Head of caudate nucleus (tissue), 42 donors: ENCODE measurements at places on chromosomes 11 and 22.

GRCh38 chr11:11027288-11027687 is 169.4 kb upstream of the ZBED5 start:
- DNase-seq, result no peak

GRCh38 chr11:112352907-112353306 is 92.2 kb upstream of the PLET1 start:
- DNase-seq, result no peak

GRCh38 chr11:61133956-61134662 is 27.1 kb downstream of the VPS37C start:
- no peak for DNase-seq

DNA sequence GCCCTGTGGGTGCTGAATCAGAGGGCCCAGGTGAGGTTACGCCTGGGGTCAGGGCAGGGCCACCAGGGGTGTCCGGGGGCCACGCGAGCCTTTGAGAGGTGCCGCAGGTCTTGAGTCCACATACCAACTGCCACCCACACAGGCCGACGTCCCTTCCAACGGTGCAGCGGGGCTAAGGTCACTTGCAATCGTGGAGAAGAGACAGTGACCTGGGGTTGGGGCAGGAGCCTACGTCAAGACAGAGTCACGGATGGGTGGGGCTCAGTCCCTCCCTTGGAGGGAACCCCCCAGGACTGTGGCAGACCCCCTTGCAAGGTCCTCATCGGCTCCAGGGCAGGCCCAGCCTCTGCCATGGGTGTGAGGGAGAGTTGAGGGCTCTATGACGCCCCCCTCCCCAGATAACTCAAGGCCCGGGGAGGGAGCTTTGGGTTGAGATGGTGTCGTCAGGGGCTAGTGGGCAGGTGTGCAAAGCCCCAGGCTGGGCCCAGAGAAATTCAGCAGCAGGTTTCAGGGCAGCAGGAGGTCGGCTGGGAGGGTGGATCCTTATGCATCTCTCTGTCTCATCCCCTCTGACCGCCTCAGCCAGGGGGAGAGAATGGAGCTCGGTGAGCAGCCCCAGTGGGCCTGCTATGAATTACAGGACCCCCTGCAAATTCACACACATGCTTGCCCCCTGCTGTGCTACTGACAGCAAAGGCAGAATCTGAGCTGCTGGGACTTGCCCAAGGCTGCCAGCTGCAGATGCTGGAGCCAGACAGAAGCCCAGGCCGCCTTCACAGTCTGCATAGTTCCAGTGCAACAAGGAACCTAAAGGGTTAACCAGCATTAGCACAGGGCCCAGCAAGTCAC is 60.0 kb downstream of the MYEOV start:
- DNase-seq, result peak; percentile 4

GRCh38 chr11:66688561-66689534 is 11.2 kb upstream of the RBM4B start:
- no peak for DNase-seq

GRCh38 chr22:29090039-29090438 is 17.2 kb downstream of the KREMEN1 start:
- DNase-seq, result no peak

DNA sequence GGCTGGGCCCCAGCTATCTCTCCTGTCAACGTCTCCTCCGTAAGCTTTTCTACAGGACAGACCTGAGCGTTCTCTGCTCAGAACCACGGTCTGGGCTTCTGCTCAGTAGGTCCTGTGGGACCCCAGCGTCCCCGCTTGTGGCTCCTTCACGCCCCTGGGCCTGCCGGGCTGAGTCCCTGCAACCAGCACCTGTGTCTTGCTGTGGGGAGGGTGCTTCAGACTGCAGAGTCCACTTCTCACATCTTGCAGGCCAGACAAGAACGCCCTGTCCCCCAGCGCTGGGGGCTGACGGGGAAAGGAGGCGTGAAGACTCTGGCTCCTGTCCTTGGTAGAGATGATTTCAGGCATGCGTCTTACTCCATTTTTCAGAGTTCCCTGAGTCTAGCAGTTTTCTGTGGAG is 1480.8 kb downstream of the BRD1 start:
- DNase-seq, result no peak

DNA sequence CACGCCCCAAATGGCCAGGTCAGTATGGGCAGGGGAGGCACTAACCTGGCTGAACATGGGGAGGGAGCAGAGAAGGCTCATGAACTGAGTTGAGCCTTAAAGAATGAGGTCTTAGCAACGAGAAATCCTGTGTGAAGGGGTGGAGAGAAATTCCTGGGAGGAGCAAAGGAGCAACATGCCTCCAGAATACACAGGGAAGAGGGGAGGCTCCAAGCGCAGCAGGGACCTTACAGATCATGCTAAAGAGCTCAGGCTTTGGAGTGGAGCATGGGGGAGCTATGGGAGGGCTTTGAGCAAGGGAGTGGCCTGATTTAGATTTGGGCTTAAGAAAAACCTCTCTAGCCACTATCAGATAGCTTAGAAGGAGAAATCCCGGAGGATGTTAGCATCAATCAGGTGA is 88.1 kb downstream of the MN1 start:
- no peak for DNase-seq

GRCh38 chr22:47654922-47655491 is 892.6 kb downstream of the TBC1D22A start:
- no peak for DNase-seq

GRCh38 chr22:39148026-39148726 is 4.3 kb downstream of the CBX7 start:
- no peak for DNase-seq

DNA sequence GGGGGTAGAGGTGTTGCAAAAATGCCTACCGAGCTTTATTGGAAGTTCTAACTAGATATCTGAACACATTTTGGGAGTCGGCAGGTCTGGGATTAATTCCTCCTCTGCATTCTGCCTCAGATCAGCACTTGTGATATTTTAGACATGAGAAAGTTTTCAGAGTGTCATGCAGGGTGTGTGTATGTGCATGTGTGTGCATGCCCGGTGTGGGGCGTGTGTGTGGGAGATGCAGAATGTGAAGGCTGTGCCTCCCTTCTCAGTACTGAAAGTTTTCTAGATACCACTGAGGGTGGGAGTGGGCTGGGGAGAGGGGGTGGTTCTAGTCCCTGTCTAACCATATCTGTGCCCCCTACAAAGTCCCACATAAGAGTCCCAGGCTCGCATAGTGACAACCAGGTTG is 180.0 kb upstream of the NTM start:
- DNase-seq, result peak; percentile 32

GRCh38 chr11:89159974-89160373 is 17.7 kb upstream of the TYR start:
- no peak for DNase-seq

DNA sequence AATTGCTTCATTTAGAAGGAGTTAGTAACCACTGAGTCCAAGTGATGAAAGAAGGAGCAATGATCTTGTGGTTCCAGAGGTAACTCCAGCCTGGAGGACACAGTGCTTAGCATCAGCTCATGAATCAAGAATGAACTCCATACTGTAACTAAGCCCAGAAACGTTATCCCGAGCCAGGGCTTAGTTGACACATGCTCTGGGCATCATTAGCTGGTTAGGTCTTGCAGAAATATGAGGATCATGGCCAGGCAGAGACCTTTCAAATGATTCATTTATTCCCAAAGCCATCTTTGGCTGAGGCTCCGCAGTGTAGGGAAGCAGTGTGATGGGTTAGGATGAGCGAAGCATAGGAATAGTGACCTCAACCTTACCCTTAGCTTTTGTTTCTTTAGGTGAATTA is 277.4 kb downstream of the FAM76B start:
- DNase-seq, result no peak

- no peak for DNase-seq
Measured at GRCh38 chr22:36110306-36110881, 50.2 kb downstream of the APOL3 start.

- no peak for DNase-seq
Measured at GRCh38 chr11:104873252-104873651, 25.0 kb downstream of the CASP12 start.

DNA sequence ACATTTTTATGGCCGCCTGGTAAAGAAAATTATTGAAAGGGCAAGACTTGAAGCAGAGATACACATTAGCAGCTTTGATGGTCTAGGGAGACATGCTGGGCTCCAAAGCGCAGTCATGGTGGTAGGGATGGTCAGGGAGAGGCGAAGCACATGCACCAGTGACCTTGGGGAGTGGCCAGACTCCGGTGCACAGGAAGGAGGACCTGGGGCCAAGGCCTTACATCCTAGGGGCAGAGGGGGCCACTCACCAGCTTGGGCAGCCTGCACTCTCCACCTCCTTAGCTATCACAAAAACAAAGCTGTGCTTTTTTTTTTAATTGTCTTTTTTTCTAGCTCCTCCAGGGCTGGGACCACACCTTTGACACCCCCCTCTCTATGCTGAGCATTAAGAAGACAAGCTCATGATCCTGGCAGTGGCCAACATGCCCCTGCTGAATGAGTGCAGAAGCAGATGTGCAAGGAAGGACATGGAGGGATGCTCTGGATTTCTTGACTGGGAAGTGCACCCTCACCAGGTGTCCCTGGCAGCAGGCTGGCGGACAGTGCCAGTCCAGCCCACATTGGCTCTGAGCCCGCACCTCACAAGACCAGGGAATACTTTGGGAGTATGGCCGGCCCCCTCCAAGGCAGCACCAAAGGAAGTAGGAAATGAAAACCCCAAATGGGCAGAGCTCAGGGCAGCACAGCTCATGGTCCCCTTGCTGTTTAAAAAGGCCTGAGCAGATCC is 619.9 kb downstream of the TBC1D22A start:
- DNase-seq, result no peak

DNA sequence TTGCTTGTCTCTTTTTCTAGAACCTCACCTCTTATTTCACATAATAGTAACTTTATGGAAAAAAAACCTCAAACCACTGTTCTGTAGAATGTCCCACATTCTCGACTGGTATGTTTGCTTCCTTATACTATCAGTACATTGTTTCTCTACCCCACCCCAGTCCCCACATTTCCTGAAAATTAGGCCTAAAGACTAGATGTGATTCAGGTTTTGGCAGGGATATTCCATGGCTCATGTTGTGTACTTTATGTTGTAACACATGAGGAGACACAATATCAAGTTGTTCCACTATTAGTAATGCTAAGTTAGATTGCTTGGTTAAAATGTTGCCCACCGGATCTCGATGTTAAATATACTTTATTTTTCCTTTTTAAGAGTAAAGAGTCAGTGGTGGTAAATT is 34.7 kb downstream of the DDIAS start:
- no peak for DNase-seq

DNA sequence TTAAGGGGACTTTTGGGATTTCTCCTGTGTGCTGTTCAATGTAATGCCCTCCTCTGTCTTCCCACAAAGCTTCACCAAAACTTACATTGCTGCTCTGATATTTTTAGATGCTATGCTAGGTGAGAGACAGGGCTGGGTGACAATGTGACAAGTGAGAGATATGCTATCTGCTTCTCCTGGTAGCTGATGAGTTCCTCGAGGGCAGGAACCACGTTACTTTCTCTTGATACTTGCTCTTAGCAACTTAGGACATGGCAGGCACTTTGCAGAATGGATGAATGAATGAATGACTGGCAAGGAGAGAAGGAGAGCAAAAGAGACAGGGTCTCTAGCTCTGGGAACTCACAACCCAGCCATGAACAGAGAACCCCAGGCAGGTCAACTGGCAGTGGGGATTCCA is 115.4 kb downstream of the C11orf58 start:
- DNase-seq, result no peak

DNA sequence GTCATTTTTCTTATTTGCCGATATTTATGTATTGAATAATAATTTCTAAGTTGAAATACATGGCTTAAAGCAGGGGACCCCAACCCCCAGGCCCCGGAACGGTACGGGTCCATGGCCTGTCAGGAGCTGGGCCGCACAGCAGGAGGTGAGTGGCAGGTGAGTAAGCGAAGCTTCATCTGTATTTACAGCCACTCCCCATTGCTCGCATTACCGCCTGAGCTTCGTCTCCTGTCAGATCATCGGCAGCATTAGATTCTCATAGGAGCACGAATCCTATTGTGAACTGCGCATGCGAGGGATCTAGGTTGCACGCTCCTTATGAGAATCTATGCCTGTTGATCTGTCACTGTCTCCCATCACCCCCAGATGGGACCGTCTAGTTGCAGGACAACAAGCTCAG is 4.5 kb downstream of the ZMAT5 start:
- no peak for DNase-seq

DNA sequence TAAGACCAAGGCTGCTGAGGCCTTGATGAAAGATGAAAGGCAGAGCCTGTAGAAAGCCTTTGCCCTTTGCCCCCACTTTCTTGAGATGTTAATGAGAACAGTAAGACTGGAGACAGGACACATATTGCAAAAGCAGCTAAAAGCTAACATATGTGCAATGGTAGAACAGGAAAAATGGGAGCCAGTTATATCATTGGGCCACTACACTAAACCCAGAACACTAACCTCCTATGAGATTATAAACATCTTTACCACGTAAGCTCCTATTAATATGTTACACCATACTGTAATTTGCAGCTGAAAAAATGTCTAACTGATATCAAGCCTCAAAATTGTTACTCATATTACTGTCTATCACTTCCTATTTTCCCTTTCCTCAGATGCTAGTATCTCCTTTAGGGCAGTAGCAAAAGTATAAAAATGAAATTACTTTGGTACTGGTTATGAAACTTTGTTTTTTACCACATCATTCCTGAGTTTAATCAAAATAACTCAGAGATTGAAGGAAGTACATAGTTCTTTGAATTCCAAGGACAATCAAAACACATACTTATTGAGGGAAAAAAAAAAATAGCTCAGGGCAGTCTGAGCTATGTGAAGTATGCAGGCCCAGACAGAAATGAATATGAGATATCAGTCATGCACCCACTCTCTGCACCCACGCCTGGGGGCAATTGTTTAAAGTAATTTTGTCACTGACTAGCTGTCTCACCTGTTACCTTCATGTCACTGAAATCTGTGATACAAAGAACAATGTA is 9.1 kb downstream of the HPS5 start:
- DNase-seq, result no peak

DNA sequence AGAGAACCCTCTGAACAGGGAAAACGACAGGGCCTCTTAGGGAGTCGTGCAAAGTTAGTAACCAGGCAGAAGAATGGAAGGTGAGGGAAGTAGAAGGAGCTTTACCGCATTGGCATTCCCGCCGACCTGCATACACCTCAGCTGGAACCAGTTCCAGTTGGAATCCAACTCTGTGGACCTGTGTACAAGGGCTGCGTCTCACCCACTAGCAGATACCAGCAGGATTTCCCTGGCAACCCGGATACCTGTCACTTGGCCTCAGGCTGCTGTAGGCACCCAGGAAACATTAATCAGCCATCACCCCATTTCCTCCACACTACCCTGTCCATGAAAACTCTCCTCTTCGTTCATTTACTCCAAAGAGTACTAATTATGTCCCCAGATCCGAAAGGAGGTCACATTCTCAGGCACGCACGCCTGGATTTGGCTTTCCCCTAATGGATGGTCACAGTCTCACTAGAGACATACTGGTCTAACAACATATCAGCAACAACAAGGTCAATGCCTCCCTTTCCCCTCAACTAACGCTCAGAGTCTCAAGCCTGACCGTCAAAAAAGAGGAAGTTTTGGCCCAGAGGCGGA is 842 bp downstream of the ARFGAP2 start:
- DNase-seq, result no peak

GRCh38 chr22:38829485-38829884 is 14.3 kb downstream of the NPTXR start:
- no peak for DNase-seq
